ENCODE measurements at places on chromosomes 12 and 14. TPM values are rescaled to one million over a fixed set of nuclear protein-coding genes. Genes with fewer than 3 reads are reported as not detected.
A peak's percentile ranks its signal among the peaks of the same experiment; 100 is the strongest.

The KRT78 gene
- total RNA-seq: not detected

The LUM gene
- total RNA-seq: 46.1 TPM

The NELL2 gene
- total RNA-seq: 0.28 TPM

The SLC2A3 gene
- total RNA-seq: 54.8 TPM

The CHMP4A gene
- total RNA-seq: 31.7 TPM

The ABCC9 gene
- total RNA-seq: 5.6 TPM

The KRT2 gene
- total RNA-seq: not detected

- DNase-seq: no peak
Measured at GRCh38 chr12:94184995-94185719, 36.8 kb downstream of the PLXNC1 start.

DNA sequence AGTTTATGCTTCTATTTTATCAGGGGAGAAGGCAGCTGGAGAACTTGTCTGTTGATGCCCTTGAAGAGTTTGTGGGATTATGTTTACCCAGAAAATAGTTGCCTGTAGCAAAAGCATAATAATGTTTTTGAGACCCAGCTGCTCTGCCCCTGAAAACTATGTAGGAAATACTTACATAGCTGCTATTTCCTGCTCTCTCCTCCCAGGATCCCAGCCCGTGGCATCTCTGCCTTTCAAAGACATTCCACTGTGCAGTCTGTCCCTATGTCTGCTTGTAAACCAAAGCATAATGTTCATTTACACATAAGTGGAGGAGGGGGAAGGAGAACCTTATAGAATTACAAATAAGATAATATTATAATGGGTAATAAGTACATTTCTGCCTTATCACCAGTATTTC, 198.7 kb downstream of the SYT1 start:
- peak; percentile 37 for DNase-seq

- peak; percentile 29 for DNase-seq
Measured at GRCh38 chr14:76844223-76844622, 18.0 kb downstream of the LRRC74A start.

DNA sequence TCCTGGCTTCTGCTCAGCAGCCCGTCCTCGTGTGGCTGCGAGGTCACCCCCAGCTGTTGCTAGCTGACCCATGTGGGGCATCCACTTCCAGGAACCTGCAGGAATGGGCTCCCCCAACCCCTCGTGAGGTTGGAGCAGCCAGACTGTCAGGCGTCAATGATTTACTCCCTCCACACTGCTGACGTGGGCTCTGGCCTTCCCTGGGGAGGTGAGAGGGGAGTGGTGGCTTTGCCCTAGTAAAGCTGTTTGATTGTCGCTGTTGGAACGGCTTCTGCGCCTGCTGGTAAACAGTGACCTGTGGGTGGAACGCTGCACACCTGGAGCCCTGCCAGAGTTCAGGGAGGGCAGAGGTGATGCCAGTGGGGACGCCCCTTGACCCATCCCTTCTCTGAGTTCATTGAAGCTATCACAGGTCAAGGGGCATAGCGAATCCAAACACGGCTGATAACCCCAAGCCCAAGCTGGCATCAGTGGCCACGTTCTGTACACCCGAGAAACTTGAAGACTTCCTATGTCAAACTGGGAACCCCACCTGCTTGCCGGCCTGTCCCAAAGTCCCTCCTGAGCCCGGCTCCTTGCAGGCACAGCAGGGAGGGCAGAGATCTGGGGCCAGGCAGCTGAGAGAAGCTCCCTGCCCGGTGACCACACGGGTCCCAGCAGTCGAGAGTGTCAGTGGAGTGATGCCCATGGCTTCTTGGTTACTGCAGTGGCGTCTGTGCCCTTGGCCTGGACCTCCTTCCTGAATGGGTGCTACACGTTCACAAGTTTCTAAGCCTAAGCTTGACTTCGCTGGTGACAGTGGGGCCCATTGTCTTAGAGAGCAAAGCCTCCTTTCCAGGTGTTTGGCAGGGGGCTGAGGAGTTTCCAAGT, 2.7 kb downstream of the ASPG start:
- DNase-seq: no peak
